ENCODE measurements at places on chromosomes 12 and 14.

- no peak for DNase-seq
Measured at GRCh38 chr14:105851716-105852377, 325.5 kb downstream of the TMEM121 start.

DNA sequence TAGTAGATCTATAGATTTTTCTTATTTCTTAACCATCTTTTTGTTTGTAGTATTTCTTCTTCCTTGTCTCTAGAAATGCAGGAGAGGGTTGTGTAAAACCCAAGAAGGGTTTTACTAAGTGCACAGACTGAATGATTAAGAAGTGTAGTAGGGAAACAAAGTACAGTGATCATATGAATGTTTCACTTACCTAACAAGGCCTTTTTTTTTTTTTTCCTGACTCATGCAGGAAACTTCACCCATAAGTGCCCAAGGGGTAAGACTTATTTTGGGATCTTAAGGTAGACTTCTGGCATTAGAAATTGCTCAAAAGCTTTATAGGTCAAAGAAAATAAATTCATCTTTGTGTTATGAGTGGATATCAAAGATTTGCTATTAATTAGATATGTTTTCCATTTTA, 10.2 kb downstream of the SCN8A start:
- DNase-seq, result no peak

- no peak for DNase-seq
Measured at GRCh38 chr14:61537563-61538463, 157.5 kb upstream of the HIF1A start.

GRCh38 chr14:58584383-58584782, 53.4 kb upstream of the DACT1 start:
- DNase-seq, result no peak

- DNase-seq, result peak; percentile 14
Measured at GRCh38 chr12:68613209-68613904, 2.7 kb downstream of the RAP1B start.

GRCh38 chr12:13088496-13088895, 15.0 kb downstream of the GSG1 start:
- no peak for DNase-seq

DNA sequence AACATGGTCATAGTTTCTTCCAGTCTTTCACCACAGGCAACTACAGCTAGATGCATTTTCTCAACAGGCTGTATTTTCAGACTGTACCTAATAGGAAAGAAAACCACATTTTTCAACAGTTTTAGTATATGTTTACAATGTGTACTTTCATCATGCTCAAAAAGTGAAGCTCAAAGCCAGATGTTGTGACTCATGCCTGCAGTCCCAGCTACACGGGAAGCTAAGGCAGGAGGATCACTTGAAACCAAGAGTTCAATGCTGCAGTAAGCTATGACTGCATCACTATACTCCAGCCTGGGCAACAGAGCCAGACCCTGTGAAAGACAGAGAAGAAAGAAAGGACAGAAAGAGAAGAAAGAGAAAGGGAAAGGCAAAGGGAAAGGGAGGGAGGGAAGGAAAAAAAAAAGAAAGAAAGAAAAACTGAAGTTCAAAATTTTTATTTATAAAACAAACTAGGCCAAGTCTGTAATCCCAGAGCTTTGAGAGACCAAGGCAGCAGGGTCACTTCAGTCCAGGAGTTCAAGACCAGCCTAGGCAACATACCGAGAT, 25.5 kb downstream of the GXYLT1 start:
- DNase-seq, result no peak

DNA sequence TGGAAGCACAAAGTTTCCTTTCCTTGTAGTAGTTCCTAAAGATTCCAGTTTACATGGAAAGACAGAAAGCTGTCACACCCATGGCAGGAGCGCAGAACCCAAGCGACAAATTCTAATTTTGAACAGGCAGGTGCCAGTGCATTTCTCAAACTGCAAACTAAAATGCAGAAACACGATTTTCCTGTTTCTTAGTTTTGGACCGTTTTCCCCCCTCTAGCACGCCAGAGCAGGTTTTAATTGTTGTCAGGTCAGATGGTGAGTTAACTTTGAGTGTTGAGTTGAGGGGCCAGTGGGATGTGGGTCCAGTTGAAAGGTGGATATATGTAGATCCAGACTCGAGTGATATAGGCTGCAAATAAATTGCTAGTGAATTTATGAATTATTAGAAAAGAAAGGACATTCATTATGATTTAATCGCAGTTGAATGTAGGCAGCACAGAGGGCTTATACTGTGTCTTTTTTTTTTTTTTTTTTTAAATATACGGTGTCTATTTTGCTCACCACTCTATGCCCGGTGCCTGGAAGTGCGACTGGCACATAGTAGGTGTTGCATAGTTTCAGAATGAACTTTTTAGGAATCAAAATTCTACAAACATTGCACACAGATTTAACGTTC, 909 bp upstream of the ETFBKMT start:
- DNase-seq, result no peak

DNA sequence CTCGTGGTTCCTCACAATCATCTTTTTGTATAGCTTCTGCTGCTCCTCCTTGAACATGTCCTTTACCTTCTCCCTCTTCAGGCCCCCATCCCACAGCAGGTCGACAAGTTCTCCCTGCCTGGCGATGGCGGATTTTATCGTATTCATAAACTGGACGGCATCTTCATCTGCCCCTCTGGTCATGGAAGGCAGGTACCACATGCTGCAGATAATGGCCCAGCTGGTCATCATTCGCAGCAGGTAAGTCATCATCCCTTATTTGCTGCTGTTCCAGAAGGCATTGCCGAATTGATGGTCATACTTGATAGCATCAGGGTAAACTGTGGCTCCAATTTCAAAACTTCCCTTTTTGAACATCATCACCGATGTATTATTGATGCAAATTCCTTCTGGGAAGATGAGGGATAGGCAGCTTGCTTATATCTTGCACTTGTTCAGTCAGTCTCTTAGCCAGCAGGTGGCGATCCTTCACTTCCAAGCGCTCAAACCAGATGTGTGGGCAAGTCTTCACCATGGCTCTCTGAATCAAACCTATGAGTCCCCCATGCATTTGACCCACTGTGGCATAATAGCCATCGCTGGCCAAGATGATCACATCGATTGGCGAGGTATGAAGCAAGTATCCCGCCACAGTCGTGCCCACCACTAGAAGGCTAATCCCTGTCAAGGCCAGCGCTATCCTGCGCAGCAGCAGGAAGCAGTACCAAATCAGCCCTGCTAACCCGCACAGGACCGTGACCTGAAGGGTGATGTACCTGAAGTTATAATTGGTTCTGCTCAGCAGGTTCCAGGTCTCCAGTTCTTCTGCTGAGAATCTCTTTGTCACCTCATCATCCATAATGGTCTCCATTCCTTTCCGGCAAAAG, 381.5 kb upstream of the STXBP6 start:
- DNase-seq, result no peak

DNA sequence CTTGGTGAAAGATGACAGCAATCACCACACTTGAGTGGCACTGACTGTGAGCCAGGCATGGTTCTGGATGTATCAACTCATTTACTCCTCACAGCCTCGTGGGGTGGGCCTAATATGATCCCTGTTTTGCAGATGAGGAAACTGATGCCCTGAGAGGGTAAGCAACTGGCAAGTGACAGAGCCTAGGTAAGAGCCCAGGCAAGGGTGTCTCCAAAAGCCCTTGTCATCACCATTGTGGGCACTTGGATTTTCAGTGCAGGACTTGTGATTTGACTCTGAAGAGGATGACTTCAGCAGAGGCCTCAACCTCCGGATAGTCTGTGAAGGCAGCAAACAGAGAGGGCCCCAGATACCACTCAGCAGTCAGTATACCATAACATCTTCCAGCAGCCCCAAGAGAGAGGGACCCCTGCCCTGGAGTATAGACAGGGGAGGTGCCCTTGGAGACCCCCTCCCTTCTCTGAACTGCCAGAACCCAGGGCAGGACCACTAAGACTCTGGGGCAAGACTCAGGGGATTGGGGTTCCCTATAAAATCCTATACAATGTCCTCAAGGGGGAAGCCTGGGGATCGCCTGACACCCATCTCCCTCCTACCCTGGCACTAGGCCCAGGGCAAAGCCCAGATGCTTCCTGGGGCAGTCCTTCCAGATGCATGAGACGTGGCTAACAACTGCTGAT, 7.1 kb upstream of the KRT5 start:
- no peak for DNase-seq

DNA sequence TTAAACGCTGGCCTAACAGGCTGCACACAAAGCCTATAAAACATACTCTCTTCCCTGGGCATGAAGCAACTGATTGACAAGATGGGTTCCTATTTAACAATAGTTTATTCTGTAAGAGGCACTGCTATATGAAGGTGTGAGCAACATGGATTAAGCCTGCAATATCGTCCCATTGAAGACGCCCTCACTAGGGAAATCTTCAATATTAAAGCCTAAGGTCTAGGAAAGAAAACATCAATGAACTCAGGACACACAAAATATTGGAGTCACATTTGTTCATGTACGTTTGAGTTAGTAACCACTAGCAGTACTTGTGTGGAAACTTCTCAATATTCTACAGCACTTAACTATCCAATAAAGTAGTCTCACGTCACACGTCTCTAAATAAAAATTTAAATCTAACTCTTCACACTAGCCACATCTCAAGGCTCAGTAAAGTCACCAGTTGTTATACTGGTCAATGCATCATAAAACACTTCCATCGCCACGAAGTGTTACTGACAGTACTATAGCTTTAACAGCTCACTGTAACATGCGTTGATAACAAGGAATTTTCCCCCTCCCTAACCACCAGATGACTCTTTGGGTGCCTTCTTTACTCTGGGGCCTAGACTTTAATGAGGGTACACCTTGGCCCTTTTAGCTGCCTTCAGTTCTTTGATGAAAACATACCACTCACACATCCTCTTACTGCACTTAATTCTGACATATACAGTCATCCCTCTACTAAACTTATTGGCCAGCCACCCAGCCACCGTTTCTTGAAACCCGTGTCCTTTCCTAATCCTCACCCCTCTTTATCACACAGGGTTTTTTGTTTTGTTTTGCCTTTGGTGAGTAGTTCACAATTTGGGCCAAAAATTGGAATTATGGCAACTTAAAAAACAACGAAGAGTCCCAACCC, 50.1 kb upstream of the OR5AU1 start:
- DNase-seq, result no peak

DNA sequence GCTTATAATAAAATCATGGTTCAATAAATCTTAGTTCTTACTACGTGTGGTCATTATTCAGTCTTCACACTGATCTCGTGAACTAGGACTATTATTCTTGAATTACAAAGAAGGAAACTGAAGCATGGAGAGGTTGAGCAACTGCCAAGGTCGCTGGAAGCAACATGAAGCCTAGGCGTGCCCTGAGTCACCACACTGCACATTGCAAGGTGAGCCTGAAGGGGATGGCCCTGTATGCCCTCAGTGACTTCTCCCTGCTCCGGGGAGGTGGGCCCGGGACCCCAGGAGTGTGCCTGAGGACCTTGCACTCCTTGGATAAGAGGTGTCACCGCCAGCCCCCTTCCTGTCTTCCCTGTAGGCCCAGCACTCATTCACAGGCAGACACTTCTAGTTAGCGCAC, 161.6 kb downstream of the CACNA1C start:
- DNase-seq, result no peak

DNA sequence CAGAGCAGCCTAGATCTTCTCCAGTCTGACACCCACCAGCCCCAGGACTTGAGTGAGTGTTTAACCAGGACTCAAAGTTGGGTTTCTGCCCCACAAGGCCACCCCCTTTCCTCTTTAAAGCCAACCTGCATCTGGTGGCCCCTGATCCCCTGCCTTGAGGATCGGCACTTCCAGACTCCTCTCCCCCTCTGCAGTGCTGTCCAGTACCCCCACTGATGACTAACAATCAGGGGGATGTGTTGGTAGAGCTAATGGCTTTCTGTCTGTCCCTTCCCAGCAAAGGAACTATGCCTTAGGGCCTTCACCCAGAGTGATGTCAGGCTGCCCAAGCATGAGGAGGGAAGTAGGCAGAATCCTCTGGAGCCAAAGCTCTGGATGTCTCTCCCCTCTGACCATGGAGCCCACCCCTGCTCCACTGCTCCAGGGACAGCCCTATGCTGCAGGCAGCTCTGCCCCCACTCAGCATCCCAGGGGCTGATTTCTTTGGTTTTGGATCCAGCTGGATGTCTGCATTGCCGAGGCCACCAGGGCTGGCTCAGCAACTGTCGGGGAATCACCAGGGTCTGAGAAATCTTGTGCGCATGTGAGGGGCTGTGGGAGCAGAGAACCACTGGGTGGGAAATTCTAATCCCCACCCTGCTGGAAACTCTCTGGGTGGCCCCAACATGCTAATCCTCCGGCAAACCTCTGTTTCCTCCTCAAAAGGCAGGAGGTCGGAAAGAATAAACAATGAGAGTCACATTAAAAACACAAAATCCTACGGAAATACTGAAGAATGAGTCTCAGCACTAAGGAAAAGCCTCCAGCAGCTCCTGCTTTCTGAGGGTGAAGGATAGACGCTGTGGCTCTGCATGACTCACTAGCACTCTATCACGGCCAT, 42.9 kb downstream of the DAD1 start:
- DNase-seq, result no peak

- DNase-seq, result no peak
Measured at GRCh38 chr14:98769326-98769725, 502.7 kb downstream of the BCL11B start.

- no peak for DNase-seq
Measured at GRCh38 chr14:104770851-104771272, 17.9 kb downstream of the SIVA1 start.

GRCh38 chr12:55420307-55420962, 5.6 kb upstream of the OR6C76 start:
- DNase-seq, result no peak

- DNase-seq, result no peak
Measured at GRCh38 chr12:48967991-48968390, 3.5 kb downstream of the WNT10B start.

DNA sequence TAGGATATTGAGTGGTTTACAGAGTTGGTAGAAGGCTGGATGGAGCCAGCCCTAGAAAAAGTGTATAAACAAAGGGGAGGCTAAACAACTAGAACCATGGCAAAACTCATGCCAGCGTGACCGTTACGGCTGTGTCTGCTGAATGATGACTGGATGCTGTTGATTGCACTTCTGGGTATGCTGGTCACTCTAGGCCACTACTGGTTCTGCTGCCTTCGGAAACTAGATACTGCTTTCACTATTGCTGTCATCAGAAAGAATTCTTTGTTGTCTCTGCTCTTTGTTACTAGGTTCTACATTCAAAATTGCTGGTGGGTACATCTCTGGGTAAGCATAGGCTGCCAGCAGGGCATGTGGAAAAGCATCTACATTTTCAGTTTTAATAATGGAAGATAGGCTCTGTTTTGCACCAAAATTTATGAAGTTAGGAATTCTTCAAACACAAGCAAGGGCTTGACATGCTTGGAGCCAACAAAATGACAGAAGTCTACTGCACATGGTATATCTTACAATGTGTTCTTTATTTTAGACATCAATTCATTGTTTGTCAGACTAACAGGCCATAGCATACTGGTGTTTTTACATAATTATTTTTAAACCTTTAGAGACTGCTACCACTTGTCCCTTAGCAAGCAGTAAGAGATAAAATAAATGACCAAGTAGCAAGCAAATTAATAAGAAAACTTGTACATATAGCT, 15.4 kb downstream of the MON2 start:
- DNase-seq, result no peak

- DNase-seq, result no peak
Measured at GRCh38 chr14:104020471-104020870, 65.0 kb upstream of the ASPG start.

Measured in activated T-cell treated with anti-CD3 and anti-CD28 coated beads for 1 hour (primary cell).